ENCODE measurements at places on chromosomes 2 and 18.
A peak's percentile ranks its signal among the peaks of the same experiment; 100 is the strongest.

- DNase-seq, result no peak
Observed at GRCh38 chr18:21739604-21740537, 721 bp upstream of the MIB1 start.

- DNase-seq, result no peak
Observed at GRCh38 chr18:12886498-12887126, 2.6 kb upstream of the PTPN2 start.

DNA sequence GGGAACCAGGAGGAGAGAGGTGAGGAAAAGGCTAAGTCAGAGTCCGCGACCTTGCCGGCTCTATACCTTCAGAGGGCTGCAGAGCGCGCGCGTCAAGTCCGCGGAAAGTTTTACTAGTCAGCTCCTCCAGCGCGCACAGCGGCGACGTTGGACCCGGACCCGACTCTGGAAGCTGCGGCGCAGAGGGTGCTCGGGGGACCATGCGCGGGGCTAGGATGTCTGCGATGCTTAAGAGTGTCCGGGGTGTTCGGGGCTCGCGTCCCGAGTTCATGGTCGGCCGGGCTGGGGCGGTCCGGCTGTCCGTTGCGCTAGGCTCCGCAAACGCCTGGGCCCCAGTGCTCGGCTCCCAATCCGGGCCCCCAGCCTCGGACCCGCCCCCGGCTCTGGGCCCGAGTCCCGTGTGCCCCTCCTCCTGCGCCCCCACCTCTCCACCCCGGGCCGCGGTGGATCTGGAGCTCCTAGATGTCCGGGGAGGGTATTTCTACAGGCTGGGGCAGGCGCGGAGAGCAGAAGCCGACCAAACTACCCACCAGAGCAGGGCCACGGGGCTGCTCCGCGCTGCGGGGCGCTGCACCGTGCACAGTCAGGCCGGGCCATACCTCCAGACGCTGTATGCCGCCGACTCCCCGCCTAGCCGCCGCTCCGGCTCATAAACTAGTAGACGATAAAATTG, at the start of gene LBX2:
Gene LBX2, minus strand, starts transcription at position 337 of the 673 bp plus-strand sequence. Its CDS starts 66 bp downstream, at position 271.
- no peak for DNase-seq

DNA sequence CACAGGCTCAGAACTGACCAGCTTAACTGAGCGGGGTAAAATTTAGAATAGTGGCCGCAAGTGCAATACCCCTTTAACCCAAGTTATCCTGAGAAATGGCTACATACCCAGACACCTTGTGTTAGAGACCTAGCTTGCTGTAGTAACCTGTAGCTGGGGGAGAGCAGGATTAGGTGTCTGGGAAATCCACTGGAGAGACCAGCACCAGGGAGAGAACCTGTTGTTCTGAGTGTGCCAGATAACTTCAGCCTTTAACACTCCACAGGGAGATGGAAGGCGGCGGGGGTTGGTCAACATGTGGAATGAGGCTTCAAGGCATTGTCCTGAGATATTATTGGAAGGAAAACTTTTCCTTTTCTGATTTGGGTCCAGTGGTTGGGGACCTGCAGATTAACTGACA, 356.0 kb downstream of the PTPRM start:
- DNase-seq, result peak; percentile 59

DNA sequence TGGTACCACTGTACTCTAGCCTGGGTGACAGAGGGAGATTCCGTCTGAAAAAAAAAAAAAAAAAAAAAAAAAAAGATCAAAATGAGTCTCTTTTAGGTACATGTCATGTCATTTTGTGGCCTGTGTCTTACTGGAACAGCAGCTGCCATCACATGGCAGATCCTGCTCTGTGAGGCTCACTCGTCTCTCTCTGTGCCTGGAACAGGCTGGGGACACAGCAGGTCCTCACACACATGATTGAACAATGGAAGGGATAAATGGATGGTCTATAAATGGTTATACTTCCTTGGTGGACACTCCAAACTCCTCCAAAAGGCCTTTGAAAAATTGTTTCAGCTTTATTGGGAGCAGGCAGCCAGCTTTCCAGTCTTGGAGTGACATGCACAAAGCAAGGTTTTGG, 236.2 kb upstream of the COPS8 start:
- no peak for DNase-seq
